ENCODE measurements at places on chromosomes 16 and 17.

GRCh38 chr17:74578979-74579378 lies 11.7 kb upstream of the CD300H start:
- H3K27ac ChIP-seq = no peak overlapping the region
- no peaks in the 10 kb centered on the region for H3K36me3 ChIP-seq
- H3K4me1 ChIP-seq = no peaks in the 10 kb centered on the region
- DNase-seq = no peak
- no peak overlapping the region for H3K4me3 ChIP-seq
- no peaks in the 10 kb centered on the region for H3K27me3 ChIP-seq

GRCh38 chr17:688100-688989 lies 26.3 kb downstream of the VPS53 start:
- peaks cover 7% of the 10 kb centered on the region for H3K4me1 ChIP-seq
- peak overlapping the region; percentile 51 for H3K27ac ChIP-seq
- DNase-seq = peak; percentile 67
- H3K27me3 ChIP-seq = no peaks in the 10 kb centered on the region
- no peaks in the 10 kb centered on the region for H3K36me3 ChIP-seq

GRCh38 chr17:66713533-66714042 lies 121.3 kb upstream of the CACNG5 start:
- H3K4me3 ChIP-seq = no peak overlapping the region
- H3K36me3 ChIP-seq = no peaks in the 10 kb centered on the region
- peaks cover 23% of the 10 kb centered on the region for H3K4me1 ChIP-seq
- DNase-seq = no peak

DNA sequence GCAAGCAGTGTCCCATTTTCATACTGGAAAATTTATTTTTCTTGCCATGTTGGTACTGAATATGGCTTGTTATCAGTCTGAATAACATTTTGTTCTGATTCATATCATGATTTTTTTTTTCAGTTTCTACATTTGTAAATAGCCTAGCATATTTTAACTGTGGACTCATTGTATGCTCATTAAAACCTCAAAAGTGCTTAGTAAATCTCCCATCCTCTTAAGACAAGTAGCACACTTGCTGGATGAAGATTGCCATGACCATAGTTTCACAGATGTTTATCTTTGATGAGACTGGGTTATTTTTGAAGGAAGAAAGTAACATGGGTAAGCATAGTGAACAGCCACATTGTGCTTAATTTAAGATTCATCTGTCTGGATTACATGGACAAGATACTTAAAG lies 878 bp downstream of the KRT10 start:
- peaks cover 13% of the 10 kb centered on the region for H3K27me3 ChIP-seq
- peaks cover 5% of the 10 kb centered on the region for H3K36me3 ChIP-seq
- H3K4me1 ChIP-seq = peaks cover 10% of the 10 kb centered on the region
- no peak for DNase-seq

GRCh38 chr16:47198180-47198575 lies 54.4 kb upstream of the NETO2 start:
- H3K27me3 ChIP-seq = no peaks in the 10 kb centered on the region
- peaks cover 13% of the 10 kb centered on the region for H3K4me1 ChIP-seq
- no peak for DNase-seq
- no peak overlapping the region for H3K4me3 ChIP-seq

GRCh38 chr17:67082107-67082506 lies 37.8 kb downstream of the CACNG1 start:
- no peaks in the 10 kb centered on the region for H3K4me1 ChIP-seq
- no peaks in the 10 kb centered on the region for H3K27me3 ChIP-seq
- H3K27ac ChIP-seq = no peak overlapping the region
- H3K36me3 ChIP-seq = no peaks in the 10 kb centered on the region
- DNase-seq = no peak

DNA sequence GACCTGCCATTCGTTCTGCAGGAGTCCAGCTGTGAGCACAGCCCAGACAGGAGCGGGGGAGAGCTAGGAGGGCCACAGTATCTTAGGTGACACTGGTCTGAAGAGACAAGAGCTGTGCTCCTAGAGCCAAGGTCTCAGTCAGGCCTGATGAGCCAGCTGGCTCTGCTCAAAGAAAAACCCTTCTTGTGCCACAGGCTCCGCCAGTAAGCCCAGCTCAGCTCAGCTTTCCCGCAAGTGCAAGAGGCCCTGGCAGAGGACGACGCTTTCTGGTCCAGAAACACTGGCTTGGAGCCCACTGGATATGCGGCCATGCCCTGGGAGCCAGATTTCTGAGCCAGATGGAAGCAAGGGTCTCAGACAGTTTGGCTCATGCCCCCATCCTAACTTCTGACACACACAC lies 23.9 kb downstream of the PEMT start:
- no peak overlapping the region for H3K4me3 ChIP-seq
- H3K27ac ChIP-seq = no peak overlapping the region
- no peaks in the 10 kb centered on the region for H3K36me3 ChIP-seq

- DNase-seq = no peak
- no peaks in the 10 kb centered on the region for H3K4me1 ChIP-seq
- H3K36me3 ChIP-seq = no peaks in the 10 kb centered on the region
- H3K27me3 ChIP-seq = no peaks in the 10 kb centered on the region
Measured at GRCh38 chr16:61179561-61179960, 856.7 kb downstream of the CDH8 start.

DNA sequence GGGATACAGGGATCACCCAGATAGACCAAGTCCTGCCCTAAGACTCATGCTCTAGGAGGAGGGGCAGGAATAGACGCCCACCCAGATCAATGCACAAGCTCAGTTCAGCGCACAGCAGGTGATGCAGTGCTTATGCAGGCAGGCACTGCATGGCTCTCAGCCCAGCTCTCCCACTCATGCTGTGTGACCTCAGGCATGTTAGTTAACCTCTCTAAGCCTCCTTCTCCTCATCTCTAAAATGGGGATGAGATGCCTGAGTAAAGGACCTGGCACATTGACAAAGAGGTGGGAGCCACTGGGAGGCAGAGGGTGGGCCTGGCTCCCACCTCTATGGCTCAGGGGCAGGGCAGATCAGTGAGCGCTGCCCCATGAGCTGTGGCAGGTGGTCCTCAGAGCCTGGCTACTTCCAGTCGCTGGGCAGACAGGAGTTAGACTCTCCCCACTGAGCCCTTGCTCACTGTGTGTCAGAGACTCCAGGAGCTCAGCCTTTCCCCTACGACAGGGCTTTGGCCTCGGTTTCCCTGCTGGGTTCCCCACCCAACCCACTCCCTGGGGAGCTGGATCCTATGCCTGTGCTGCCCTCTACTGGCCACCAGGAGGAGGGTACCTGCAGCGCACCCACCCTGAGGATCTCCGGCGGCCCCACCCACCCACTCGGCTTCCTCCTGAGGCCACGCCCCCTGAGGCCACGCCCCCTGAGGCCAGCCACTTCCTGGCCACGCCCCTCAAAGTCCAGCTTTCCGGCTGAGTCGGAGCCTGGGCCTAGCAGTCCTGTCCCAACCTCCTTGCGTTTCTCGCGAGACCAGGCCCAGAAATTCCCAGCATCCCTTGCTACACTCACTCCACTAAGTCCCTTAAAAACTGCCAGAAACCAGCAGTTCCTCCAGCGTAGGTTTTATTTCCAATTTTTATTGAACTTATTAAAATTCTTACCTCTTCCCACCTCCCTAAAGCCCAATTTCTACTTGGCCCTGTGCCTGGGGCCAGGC lies 196.1 kb downstream of the GSG1L start:
- no peak overlapping the region for H3K4me3 ChIP-seq
- no peaks in the 10 kb centered on the region for H3K4me1 ChIP-seq
- peak; percentile 92 for DNase-seq
- no peak overlapping the region for H3K27ac ChIP-seq
- no peaks in the 10 kb centered on the region for H3K36me3 ChIP-seq
- no peaks in the 10 kb centered on the region for H3K27me3 ChIP-seq

DNA sequence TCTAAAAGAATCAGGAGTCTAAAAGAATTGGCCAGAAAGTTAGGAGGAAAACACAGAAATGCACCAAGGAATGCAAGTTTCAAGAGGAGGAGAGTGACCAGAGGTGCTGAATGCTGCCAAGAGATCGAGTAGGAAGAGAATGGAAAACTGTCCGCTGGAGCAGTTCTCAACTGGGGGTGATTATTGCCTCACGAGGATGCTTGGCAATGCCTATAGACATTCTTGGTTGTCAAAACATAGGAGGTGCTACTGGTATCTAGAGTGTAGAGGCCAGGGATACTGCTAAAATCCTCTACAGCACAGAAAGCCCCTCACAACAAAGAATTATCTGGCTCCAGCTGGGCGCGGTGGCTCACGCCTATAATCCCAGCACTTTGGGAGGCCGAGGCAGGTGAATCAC lies 82.1 kb upstream of the NOL11 start:
- no peak overlapping the region for H3K4me3 ChIP-seq
- H3K27me3 ChIP-seq = no peaks in the 10 kb centered on the region
- H3K36me3 ChIP-seq = peaks cover 3% of the 10 kb centered on the region
- peaks cover 13% of the 10 kb centered on the region for H3K4me1 ChIP-seq

DNA sequence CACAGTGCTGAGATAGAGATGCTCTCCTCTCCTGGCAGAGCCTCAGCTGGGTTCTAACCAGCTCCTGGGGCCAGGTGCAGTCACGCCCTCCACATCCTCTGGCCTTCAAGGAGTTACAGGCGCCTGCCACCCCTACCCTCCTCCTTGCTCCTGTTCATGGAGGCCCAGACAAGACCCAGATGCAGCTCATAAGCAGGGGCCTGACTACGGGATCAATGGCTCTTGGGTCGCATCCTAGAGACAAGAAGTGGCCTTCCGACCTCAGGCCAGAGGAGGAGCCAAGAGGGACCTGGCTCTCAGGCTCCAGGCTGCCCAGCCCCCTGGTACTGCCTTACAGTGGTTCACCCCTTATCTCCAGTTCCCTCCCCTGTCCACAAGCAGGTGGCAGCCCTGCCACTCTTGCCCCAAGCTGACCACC lies 23.0 kb downstream of the ARHGAP27 start:
- DNase-seq = no peak
- no peaks in the 10 kb centered on the region for H3K27me3 ChIP-seq
- H3K27ac ChIP-seq = no peak overlapping the region
- H3K4me1 ChIP-seq = peaks cover 10% of the 10 kb centered on the region
- H3K4me3 ChIP-seq = no peak overlapping the region

GRCh38 chr16:83244057-83244456 lies 563.7 kb upstream of the HSBP1 start:
- H3K36me3 ChIP-seq = no peaks in the 10 kb centered on the region
- no peak overlapping the region for H3K4me3 ChIP-seq
- H3K4me1 ChIP-seq = peaks cover 6% of the 10 kb centered on the region
- no peaks in the 10 kb centered on the region for H3K27me3 ChIP-seq
- DNase-seq = no peak

- H3K4me3 ChIP-seq = no peak overlapping the region
- no peak for DNase-seq
- H3K27ac ChIP-seq = no peak overlapping the region
Measured at GRCh38 chr17:15124264-15124595, 140.9 kb downstream of the PMP22 start.

GRCh38 chr17:34024806-34025551 lies 230.1 kb upstream of the CCL2 start:
- H3K4me3 ChIP-seq = no peak overlapping the region
- no peaks in the 10 kb centered on the region for H3K4me1 ChIP-seq
- no peak overlapping the region for H3K27ac ChIP-seq
- DNase-seq = no peak

DNA sequence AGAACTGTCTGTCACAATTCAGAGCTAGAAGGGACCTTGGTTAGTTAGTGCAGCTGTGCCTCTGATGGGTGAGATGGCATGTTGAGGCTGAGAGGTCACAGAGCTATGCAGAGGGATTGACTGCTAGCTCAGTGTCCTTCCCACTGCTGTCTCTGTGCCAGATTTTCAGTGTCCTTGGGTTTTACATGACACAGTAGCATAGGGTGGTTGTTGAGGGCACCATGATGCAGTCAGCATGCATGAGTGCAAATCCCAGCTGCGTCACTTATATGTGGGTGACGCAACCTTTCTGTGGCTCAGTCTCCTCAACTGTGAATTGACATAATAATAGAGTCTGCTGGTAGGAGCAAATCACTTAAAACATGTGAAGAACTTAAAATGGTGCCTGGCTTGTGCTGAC lies 2.7 kb downstream of the MT1A start:
- peaks cover 17% of the 10 kb centered on the region for H3K4me1 ChIP-seq
- H3K4me3 ChIP-seq = no peak overlapping the region
- H3K36me3 ChIP-seq = no peaks in the 10 kb centered on the region
- DNase-seq = no peak

GRCh38 chr17:5118219-5118618 lies 2.4 kb downstream of the USP6 start:
- H3K27ac ChIP-seq = no peak overlapping the region
- H3K27me3 ChIP-seq = peaks cover 33% of the 10 kb centered on the region
- H3K36me3 ChIP-seq = 0 out of 2 replicates have a peak, but pooled peaks cover 6% of the 10 kb centered on the region
- no peaks in the 10 kb centered on the region for H3K4me1 ChIP-seq

DNA sequence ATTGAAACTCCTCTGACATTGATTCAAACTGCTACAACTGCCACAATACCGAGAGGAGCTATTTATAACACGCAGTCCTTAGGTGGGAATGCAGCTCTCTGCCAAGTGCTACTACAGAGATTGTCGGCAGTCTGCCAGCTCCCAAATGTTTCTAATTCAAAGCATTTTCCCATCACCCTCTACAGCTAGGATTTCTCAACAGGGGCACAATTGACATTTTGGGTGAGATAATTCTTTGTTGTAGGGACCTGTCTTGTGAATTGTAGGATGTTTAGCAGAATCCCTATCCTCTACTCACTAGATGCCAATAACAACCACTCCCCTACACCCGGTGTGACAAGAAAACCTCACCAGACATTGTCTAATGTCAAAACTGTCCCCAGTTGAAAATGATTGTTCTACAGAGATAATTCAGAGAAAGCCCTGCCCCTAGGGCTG lies 7.8 kb upstream of the N4BP1 start:
- H3K4me3 ChIP-seq = no peak overlapping the region
- no peak overlapping the region for H3K27ac ChIP-seq
- peaks cover 6% of the 10 kb centered on the region for H3K4me1 ChIP-seq

DNA sequence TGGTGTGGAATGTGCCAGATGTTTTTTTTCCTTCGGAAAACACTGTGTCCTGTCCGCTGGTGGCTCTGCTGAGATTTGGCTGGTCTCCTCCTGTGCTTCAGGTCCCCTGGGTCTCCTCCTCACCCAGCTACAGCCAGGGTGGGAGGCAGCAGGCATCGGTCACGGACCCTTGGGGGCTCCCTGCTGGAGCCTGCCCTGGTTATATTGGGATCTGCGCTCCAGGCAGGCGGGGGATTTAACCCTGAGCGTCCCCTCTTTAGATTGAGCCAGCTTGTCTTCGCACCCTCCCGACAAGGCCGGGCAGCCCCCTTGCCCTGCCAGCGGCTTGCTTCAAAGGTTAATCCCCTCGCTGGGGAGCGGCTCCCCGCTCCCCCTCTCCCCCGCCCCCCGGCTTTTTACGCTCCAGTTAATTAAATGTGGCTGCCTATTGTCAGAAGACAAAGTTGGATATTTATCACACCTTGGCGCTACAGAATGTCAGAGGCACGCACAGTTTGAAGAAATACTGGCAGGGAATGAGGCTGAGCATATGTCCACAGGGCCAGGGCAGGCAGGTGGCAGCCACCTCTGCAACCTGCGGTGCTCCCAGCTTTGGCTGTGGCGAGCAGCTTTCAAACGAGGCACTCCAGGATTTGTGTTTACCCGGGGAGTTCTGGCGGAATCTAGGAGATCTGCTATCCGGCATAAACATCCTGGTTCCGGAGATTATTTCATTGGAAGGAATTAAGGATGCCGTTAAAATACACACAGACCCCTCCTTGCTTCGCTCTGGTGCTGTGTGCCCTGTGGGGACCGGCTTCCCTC lies 38.2 kb upstream of the GSE1 start:
- no peak for DNase-seq
- 0 out of 2 replicates have a peak, but pooled peaks cover 3% of the 10 kb centered on the region for H3K27me3 ChIP-seq
- H3K36me3 ChIP-seq = no peaks in the 10 kb centered on the region

All from GM23338 (cell line).